ENCODE measurements at places on chromosomes 6 and 20.

- no peak for DNase-seq
These were observed 27.3 kb downstream of the GMPR start for GRCh38 chr6:16265351-16266341.

DNA sequence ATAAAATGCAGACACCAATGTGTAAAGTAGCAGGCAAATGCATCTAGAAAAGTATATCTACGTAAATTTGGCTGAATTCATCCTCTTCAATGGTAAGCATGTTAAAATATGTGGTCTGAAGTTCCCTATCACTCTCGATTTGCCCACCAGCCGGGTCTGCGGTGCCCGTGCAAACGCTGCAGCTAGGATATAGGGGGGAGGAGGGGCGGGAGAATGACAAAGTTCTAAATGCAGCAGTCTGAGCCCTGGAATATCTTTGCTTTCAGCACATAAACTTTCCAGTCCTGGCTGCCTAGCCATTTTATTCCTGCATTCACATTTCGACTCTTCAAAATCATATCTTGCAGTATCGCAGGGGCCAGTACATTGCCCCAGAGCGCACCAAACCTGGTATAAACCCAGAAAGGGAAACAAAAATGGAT is 708 bp downstream of the NRN1 start:
- DNase-seq: no peak

DNA sequence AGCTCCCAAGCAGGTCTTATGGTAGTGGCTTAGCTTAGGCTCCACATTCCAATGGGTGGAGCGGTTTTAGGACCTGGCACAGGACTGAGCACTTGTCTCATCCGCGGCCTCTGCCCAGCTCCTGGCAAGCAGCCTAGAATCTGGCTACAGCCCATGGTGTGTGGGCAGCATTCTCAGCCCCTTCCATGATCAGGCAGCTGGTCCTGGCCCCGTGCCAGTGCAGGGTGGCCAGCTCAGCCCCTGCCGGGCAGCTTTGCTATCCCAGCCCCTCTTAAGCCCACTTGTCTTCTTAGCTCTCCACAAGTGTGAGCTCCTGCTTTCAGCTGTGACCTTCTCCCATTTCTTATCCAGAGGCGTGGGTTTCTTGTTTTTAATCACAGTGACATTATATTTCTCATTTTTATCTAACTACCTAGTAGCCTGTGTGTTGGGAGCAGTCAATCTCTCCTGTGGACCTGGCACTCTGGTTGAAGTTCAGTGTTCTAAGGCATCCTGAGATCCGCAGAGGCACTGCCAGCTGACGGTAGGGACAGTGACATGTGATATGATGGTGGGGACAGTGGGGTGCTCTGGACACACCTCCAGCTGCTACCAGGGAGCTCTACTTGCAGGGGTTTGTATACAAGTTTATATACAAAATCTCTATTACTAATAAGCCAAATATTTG is 119.9 kb upstream of the PRND start:
- DNase-seq: no peak

- no peak for DNase-seq
These were observed 46.0 kb downstream of the E2F3 start for GRCh38 chr6:20447581-20448132.

DNA sequence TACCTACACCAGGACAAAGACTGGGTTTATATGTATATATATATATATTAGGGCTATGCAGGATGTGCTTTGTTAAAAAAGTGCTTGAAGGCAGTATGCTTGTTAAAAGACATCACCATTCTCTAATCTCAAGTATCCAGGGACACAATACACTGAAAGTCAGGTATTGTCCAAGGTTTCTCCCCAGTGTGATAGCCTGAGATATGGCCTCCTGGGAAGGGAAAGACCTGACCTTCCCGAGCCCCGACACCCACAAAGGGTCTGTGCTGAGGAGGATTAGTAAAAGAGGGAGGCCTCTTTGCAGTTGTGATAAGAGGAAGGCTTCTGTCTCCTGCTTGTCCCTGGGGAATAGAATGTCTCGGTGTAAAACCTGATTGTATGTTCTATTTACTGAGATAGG is 156.9 kb downstream of the GPX5 start:
- no peak for DNase-seq

- peak; percentile 81 for DNase-seq
These were observed 43.3 kb upstream of the MRPS10 start for GRCh38 chr6:42260972-42261371.

- no peak for DNase-seq
These were observed 32.1 kb downstream of the PKIG start for GRCh38 chr20:44614525-44614924.

DNA sequence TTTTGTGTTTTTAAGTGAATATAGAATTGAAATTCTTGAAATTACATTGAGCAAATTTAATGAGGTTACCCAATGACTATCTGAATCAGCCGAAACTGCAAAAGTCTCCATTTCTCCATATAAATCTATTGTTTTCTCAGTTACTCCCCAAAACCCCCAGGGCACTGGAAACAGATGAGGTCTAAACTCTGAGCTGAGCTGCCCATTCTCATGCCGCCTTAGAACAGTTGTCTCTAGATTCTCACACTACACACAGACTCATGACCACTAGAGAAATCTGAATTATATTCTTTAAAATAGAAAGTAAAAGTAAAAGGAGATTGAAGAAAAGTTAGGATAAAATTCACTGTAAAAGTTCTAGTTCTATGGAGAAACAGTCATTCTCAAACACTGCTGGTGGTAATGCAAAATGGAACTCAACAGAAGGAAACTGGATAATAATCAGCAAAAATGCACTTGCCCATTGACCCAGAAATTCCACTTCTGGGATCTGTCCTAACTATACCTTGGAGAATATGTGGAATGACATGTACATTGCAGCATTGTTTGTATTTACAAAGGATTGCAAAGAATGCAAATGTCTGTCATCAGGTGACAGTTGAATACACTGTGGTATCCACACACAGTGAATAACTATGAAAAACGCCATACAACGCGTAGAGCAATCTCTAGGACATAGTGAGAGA is 125.5 kb downstream of the IPCEF1 start:
- DNase-seq: no peak

DNA sequence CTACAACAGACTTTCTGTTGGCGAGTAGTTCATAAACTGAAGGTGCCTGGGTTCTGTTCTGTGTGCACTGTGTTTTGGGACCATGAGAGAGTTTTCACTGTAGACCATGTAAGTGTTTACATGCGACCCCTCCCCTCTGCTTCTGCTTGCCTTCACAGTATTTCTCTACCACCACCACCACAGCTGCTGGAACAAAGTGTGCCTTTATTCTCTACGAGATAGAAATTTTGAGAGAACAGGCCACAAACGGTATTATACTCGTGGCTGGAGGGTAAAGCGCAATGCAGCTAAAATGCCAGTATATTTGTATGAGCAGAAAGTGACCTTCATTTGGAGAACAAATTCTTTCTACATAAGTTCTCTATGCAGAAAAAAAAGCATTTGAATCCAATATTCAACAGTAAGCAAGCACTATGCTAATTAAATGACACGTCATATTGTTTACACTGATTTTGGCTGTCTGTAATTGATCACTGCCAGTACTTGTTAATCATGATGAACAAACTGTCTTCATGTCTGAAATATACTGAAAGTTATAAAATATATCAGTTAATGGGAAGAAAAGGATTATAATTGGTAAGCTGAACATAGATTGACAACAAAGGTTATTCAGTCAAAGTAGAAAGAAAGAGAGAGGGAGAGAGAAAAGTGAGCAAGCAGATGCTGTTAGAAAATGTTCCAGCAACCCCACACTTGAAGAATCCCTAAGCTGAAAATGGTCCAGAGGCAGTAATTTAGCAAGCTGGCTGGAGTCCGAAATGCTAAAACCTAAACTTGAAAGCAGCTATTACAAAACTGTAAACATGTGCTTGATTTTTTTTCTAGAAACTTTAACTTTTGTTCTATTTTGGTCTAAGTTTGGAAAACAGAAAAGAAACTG is 8.8 kb downstream of the CLDN20 start:
- no peak for DNase-seq
